M059J (cell line): ENCODE measurements at places on chromosomes 2 and 18. TPM values are rescaled to one million over a fixed set of nuclear protein-coding genes. Genes with fewer than 3 reads are reported as not detected.

Gene LRRC30
- total RNA-seq, result not detected in 2 replicates

Gene GBX2
- 0.96 and 6.6 TPM in 2 replicates for total RNA-seq

Gene PPP3R1
- total RNA-seq, result 25.8 and 30.8 TPM in 2 replicates

Gene FAM237A
- total RNA-seq, result not detected in 2 replicates

Gene SANBR
- 6.6 and 10.6 TPM in 2 replicates for total RNA-seq

Gene SCYGR4
- not detected in 2 replicates for total RNA-seq

Gene CNGA3
- not detected in 2 replicates for total RNA-seq

Gene STEAP3
- 9.8 and 13.9 TPM in 2 replicates for total RNA-seq

Gene IL1R2
- total RNA-seq, result not detected in 2 replicates

Gene TBR1
- not detected in 2 replicates for total RNA-seq

Gene MPP4
- 5.9 and 9.5 TPM in 2 replicates for total RNA-seq

Gene ITPRIPL1
- 1.3 and 3.2 TPM in 2 replicates for total RNA-seq

Gene SRD5A2
- not detected in 2 replicates for total RNA-seq

Gene LYPD1
- 145 and 146 TPM in 2 replicates for total RNA-seq

Gene ST8SIA5
- 9.8 and 12.2 TPM in 2 replicates for total RNA-seq

Gene SPATA3
- not detected in 2 replicates for total RNA-seq

Gene MARCHF4
- 5.0 and 6.5 TPM in 2 replicates for total RNA-seq

Gene ABCB11
- 0.02 TPM in 2 replicates for total RNA-seq

DNA sequence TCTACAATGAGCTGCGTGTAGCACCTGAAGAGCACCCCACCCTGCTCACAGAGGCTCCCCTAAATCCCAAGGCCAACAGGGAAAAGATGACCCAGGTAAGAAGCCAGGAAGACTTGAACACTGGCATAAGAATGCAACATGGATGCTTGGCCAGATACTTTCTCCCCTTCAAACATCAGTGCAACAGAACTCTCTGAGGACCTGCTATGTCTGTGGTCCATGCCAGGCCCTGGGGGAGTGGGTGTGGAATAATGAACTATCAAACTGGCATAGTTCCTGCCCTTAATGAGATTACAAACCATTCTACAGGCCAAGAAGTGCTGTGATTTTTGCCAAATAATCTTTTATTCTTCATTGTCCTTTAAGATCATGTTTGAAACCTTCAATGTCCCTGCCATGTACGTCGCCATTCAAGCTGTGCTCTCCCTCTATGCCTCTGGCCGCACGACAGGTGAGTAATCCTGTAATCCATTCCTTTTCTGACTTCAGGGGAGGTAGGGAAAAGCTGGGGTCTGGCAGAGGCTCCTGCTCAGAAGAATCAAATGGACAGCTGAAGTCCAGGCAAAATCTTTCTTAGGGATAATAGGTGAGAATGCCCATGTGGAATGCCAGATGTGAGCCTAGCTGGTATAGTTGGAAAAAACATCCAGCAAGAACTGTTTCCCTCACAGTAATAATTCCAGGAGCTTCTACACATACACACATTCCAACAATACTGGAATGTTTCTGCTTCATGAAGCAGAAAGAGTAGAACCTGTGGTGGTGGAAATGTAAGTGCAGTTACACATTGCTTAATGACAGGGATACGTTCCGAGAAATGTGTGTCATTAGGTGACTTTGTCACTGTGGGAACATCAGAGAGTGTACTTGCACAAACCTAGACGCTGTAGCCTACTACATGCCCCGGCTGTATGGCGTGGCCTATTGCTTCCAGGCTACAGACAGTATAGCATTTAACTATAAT is 16.2 kb downstream of the ACTG2 start:
- DNase-seq, result peak; percentile 21

DNA sequence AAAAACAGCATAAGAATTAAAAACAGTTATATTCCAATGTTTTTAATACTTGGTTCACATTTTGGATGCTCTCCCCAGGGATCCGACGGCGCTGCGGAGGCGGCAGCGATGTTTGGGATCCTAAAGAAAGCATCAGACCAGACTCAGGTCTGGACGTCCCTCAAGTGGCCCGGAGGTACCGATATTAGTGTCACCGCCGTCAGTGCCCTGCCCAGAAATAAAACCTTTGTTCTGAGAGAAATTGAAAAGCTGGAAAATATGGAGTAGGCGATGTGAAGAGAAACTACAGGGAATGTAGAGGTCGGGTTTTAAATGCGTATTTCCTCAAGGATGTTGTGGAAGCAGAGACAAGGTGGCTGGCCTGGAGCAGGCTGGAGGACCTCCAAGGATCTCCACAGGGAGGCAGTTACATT is 683 bp upstream of the TBC1D8 start:
- peak; percentile 25 for DNase-seq

DNA sequence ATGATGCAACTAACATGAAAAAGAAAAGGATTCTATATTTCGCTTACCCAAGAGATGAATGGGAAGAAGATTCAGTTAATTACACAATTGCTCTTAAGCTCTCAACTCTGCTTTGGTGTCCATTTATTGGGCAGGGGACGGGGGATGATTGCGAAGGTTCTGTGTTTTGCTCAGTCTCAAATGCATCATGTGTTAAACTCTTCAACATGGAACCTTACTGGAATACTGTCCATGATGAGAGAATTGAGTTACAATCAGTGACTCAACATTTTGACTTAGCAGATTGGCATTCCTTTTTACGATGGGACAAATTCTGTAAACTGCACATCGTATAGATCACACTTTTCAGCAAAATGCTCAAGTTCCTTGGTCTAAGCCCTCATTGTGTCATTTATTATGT is 135.6 kb downstream of the RBMS1 start:
- peak; percentile 57 for DNase-seq

GRCh38 chr18:11664286-11664685 is 24.8 kb upstream of the GNAL start:
- no peak for DNase-seq

DNA sequence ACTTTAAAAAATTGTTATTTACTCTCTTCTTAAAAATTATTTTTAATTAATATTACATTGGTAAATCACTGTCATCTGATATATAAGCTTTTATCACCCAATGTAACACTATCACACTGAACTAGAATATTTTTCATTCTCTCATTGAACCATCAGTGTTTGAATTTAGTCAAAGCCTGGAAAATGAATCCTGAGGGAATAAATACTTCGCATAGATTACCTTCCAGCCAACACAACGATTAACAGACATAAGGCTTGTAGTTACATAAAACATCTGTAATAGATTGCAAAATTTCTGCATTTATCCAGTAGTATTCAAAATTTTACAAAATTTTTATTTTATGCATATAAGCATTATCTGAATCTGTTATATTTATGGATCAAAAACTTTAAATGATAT is 314.9 kb downstream of the ERBB4 start:
- DNase-seq, result no peak

GRCh38 chr18:9416563-9417072 is 58.7 kb upstream of the RALBP1 start:
- no peak for DNase-seq

- DNase-seq, result no peak
Observed at GRCh38 chr2:64711252-64711800, 57.6 kb upstream of the SERTAD2 start.

GRCh38 chr2:223464071-223464470 is 138.1 kb downstream of the SCG2 start:
- DNase-seq, result peak; percentile 16

- DNase-seq, result no peak
Observed at GRCh38 chr2:100042562-100042961, 99.8 kb downstream of the AFF3 start.

DNA sequence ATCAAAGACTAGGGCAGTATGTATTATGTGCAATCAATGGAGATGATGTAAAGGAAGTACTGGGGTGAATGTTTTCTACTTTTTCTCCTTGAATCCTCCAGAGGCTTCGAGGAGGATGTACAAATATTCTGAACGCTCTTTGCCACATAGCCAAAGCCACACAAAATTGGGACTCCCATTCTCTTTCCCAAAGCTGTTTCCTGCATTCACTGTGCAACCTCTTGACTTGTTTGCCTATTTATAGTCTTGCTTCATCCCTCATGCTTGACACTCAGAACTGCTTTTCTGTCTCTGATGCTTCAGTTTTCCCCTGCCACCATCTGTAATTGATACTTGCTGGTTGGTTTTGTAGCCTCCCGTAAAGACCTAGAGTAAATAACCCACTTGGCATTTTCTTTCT is 208.2 kb upstream of the RBMS1 start:
- no peak for DNase-seq

- DNase-seq, result no peak
Observed at GRCh38 chr2:238509151-238509835, 82.6 kb downstream of the ASB1 start.

DNA sequence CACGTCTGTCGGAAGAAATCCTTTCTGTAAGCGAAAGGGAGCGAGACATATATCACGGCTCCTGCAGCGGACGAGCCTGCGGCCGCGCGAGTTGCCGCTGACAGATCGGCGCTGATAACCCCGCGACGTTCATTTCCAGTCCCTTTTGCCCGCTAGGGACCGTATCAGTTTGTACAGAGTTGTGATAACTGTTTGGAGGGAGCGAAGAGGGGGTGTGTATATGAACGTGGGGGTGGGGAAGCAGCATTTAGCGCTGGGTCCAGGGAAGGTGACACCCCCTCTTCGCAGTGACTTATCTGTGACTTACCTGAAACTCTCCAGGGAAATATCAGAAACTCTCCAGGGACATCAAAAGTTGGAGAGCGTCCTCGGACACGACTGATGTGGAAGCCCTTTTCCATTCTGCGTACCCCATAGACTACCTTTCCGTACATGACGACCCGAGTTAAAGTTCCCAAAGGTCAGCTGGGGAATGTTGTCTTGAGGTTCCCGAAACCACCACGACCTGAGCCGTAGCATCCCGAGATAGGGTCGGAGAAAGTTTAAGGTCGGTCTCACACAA is 948 bp upstream of the GATA6 start:
- peak; percentile 39 for DNase-seq

GRCh38 chr2:106147159-106147558 is 46.9 kb downstream of the UXS1 start:
- peak; percentile 88 for DNase-seq

- no peak for DNase-seq
Observed at GRCh38 chr2:102417946-102418345, 5.0 kb upstream of the IL18RAP start.

DNA sequence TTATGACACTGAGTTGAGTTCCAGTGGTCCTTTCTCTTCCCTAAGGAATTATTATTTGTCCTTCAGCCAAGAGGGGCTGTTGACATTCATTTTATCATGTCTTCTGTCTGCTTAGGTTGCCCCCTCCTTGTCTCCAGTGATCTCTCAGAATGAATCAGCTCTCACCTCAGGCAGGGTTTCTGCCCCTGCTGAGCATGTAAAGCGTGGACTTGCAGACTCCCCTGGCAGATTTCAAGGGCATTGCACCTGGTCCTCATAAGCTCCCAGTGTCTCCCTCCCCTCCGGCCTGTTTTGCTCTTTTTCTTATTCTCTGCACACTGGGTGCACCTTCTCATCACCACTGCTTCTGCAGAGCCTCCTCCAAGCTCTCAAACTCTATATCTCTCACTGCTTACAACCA is 188.4 kb downstream of the KCNS3 start:
- DNase-seq, result peak; percentile 15

GRCh38 chr18:11714244-11714918 is 25.3 kb downstream of the GNAL start:
- no peak for DNase-seq

GRCh38 chr2:107687073-107687472 is 139.6 kb upstream of the RGPD4 start:
- peak; percentile 54 for DNase-seq

- no peak for DNase-seq
Observed at GRCh38 chr18:39969803-39970494, 1985.1 kb upstream of the PIK3C3 start.

- DNase-seq, result no peak
Observed at GRCh38 chr18:13893418-13893760, 21.9 kb downstream of the MC2R start.

GRCh38 chr2:12714391-12715221 is 2.1 kb upstream of the TRIB2 start:
- peak; percentile 65 for DNase-seq

GRCh38 chr2:109690822-109691541 is 76.8 kb downstream of the SOWAHC start:
- no peak for DNase-seq

DNA sequence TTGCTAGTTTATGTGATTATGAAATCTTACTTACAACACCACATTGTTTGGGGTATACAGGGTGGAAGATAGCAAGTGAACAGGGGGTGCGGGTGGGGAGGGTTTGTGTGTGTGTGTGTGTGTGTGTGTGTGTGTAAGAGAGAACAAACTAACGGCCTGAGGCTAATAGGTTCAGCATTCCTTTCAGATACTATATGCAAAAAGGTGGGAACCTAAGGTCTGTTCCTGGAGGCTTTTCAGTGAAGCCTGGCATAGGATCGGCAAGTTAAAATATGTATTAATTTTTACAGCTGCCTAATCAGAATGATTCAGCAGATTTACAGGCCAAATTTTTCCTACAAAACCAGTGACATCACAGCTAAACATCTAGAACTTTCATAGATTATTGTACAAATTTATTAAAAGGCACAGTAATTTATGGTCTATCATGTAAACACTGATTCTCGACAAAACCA is 7.6 kb upstream of the SPDYA start:
- DNase-seq, result peak; percentile 50
